ENCODE measurements at places on chromosomes 4 and X.

DNA sequence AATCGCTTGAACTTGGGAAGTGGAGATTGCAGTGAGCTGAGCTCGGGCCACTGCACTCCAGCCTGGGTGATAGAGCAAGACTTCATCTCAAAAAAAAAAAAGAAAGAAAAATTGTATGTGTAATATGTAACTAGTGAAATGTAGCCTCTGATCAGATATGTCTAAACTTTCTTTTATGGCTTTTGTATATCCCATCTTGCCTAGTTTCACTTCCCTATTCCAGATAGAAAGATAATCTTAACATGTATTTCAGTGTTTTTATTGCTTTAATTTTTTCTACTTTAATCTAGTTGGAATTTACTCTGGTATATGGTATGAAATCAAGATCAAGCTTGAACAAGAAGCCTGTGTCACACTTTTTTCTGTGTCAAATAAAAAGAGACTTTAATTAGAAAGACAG, 1.9 kb upstream of the ZNF41 start:
- DNase-seq, result no peak

GRCh38 chr4:166538491-166539005, 665.5 kb downstream of the TLL1 start:
- DNase-seq, result peak; percentile 20

DNA sequence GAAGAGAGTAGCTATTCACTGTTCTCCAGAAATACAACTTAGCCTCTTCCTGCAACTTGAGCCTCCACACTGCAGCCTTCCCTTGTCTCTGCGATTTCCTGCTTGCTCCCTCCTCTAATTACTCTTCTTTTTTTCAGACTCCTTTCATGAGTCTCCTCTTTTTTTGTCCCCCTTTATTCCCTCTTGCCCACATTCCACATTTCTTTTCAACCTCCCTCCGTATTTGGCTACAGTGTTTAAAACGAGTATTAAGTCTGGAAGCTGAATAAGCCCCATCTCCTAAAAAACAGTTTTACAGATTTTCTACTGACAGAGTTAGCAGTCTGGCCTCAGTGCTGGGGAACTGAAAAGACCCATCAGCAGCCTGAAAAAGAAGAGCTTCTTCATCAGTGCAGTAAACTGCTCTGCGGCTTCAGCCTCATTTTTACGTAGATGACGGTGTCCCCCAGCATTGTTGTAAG, 141.5 kb downstream of the TENM3 start:
- peak; percentile 42 for DNase-seq

GRCh38 chr4:93960450-93960849, 131.9 kb downstream of the ATOH1 start:
- no peak for DNase-seq

GRCh38 chrX:39492497-39493162, 605.1 kb downstream of the BCOR start:
- DNase-seq, result no peak

GRCh38 chr4:149754526-149754925, 61.1 kb downstream of the IQCM start:
- peak; percentile 37 for DNase-seq

DNA sequence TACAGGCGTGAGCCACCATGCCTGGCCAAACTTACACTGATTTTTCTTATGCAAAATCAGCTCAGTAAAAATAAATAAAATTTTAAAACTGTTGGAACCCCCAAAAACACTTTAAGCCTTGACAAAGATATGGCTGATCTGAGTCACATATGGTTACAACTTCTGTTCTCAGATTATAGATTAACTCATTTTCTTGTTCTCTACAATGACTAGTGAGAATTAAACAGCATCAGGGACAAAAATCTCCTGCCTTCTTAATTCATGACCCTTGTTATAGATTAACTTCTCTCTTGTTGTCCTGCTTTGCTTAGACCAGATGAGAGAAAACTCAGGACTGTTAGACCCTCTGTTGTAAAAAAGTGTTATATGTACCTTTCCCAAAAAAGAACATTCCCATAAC, 24.2 kb upstream of the EXOC1L start:
- no peak for DNase-seq

DNA sequence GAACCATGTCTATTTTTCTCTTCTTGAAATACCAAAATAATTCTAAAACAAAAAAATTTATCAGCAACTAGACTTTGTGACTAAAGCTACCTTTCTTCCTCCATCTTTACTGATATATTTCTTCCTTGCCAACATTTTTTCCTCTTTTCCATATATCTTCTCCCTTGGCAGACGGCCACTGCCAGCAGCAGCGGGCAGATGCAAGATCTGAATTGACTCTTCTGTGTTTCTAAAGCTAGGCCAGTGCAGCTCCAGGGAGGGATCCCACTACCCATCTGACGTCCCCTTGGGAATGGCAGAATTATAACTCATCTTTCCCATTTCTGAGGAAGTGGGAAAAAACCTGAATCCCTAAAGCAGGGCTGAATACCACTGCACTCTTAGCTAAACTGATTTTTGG, 206.4 kb downstream of the NR3C2 start:
- no peak for DNase-seq

- peak; percentile 50 for DNase-seq
Observed at GRCh38 chr4:59608466-59608865, 1591.7 kb upstream of the ADGRL3 start.

DNA sequence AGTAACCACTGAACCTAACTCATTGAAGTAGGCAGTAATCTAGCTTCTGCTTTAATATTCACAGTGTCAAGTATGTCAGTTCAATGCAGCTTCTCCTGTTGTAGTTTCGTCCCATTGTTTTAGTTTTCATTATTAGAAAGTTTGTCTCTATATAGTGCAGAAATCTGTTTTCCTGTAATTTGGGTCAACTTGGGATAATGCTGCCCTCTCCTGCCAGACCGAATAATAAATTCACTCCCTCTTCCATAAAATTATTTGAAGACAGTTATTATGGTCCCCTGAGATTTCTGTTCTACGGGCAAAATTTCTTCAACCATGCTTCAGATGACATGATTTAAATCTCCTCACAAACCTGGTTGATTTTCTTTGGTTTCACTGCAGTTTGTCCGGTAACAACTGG, 4.6 kb upstream of the LUZP4 start:
- DNase-seq, result no peak

- DNase-seq, result no peak
Observed at GRCh38 chr4:48931459-48931858, 24.9 kb upstream of the OCIAD2 start.

DNA sequence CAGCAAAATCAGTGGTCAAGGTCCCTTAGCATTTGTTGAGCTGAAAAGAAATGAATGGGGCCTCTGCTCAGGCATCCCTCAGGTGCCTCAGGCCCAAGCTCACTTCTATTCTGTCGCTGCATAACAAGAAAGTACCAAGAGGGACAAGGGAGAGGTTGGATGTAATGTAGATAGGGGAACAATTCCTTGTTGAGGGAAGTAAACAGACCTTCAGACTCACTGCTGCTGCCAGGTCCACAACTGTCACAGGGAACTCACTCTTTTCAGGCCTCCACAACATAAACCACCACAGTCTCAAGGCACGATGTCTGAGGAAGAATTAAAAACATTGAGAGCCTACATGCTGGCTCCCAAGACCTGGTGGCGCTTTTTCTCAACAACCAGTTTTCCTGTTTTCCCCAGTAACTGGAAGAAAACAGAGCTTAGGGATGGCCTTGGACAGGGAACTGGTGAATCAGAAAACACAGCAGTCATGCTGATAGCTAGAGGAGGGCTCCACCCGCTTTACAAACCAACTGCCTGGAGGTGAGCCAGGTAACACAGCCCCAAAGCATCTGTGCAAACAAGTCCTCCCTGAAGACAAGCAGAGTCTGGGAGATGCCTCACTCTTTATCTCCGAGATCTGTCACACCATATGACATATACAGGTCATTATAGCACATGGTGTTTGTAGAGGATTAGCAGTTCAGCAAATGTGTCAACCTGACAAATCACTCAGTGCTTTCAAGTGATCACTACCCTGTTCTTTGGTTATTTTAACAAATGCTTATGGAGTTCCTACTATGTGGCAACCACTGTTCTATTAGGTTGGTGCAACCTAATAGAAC, 14.3 kb upstream of the AWAT1 start:
- DNase-seq, result peak; percentile 20

- no peak for DNase-seq
Observed at GRCh38 chr4:146275370-146275769, 61.0 kb downstream of the REELD1 start.

GRCh38 chrX:9337046-9337445, 127.8 kb upstream of the TBL1X start:
- peak; percentile 59 for DNase-seq

DNA sequence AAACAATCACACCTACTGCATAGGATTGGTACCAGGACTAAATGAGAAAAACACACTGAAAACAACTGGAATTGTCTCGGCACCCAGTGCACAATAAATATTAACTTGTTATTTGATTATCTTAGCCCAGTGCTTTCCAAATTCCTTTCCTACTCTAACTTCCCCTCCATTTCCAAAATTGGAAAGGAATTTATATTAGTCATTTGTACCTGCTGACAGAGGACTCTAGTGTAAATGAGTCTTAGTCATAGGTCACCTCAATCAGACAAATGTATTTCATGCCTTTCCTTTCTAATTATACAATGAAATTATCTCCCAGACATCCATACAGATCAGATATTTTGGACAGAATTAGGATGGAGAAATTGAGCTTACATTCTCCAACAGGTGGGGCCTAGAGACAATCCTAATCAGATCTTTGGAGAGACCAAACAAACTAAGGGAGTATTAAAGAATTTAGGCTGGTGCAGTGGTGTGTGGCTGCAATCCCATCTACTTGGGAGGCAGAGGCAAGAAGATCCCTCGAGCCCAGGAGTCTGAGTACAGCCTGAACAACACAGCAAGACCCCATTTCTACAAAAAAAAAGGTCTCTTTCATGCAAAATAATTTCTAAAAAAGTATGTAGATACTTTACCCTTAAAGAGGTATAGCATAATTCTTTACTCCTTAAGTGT, 10.1 kb downstream of the SH3D19 start:
- peak; percentile 65 for DNase-seq

- DNase-seq, result no peak
Observed at GRCh38 chr4:26204249-26204825, 116.5 kb upstream of the RBPJ start.

- DNase-seq, result no peak
Observed at GRCh38 chrX:49270249-49270921, 792 bp downstream of the PPP1R3F start.

GRCh38 chr4:168920441-168921065, 89.5 kb downstream of the CBR4 start:
- no peak for DNase-seq

- DNase-seq, result no peak
Observed at GRCh38 chrX:115214151-115214550, 19.7 kb downstream of the LRCH2 start.

DNA sequence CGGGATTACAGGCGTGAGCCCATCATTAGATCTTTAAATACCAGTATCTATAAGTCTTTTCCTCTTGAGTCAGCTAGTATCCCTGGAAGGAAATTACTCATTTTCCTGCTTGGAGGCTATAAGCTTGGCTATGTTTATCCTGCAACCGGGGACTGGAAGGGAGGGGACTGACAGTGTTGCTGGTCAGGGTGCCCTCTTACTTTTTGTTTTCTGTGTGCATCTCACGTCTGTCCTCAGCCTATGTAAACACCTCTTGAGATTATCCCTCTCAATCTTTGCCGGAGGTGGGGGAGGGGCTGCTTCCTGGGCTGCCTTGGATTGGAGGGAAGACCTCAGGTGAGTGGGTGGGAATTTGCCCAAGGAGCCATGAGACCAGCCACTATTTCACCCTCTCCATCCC, 37.0 kb downstream of the HTT start:
- peak; percentile 42 for DNase-seq

- no peak for DNase-seq
Observed at GRCh38 chr4:129929052-129929451, 833.1 kb downstream of the C4orf33 start.

DNA sequence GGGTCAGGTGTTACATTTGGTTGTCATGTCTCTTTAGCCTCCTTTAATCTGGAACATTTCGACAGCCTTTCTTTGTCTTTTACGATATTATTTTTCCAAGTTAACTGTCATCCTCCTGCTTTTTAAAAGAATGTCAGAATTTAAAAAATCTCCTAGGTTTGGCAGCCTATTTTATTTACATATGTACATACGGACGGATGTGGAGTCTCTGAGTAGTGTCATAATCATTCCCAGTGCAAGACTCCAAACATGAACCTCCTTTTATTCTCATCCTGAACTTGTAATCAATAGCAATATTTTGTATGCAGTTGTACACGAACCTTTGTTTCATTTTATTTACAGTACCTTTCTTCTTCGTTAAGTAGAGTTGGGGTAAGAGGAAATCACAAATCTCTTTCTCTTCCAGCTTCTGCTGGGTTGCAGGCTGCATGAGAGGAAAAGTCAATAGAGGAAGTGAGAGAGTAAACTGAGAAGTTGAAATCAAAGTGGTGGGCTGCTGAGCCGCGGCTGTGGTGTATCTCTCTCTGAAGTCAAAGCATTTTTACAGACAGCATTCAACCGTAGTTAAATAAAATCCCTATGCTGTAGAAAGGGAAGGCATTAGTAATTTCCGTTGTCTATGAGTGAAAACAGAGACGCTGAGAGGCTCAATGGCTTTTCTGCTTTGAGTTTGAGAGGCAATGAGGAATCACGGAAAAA, 53.9 kb upstream of the RPS6KA3 start:
- DNase-seq, result no peak

DNA sequence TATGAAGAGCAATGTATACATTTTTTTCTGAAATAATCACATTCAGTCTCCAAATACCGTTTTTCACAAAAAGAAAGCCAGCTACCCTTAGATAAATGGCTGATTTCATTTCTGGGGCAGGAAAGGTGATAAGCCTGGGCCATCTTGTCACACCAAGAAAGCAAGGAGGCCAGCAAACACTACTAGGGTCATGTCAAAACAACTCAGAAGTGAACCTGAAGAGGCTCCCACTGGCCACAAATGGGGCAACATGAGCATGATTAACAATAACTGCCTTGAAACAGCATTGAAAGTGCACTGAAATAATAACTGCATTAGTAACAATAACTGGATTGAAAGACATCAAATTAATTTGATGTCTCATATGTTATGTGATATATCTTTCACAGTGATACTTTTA, 39.3 kb downstream of the SH3KBP1 start:
- no peak for DNase-seq

DNA sequence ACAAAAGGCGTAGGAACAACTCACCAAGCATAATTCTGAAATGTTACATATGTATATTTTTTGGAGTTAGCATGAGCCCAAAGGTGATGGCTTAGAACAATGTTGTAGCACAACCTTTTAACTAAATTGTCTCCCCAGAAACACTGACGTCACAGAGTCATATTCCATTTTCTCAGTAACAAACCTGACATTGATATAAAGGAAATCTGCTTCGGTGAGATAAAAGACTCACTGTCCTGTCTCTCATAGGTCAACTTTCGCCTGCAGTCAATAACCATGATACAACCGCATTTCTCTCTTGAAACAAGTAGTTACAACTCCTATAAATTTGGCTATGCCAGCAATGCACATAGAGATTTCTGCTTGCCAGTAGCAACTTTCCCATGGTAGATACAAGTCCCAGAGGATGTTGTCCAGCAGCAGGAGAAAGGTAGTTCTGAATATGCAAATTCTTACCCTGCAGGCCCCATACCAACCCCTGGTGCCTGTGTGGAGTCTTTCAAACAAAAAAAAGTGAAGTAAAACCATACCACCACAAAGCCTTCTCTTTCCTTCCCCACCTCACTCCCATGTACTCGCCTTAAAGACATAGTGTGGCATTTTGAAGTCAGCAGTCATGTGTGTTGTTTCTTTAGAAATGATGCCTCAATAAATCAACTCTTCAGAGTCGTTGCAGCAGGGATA, 47.9 kb downstream of the MTM1 start:
- DNase-seq, result no peak

- no peak for DNase-seq
Observed at GRCh38 chr4:612052-612748, 13.2 kb upstream of the PDE6B start.

GRCh38 chr4:11773798-11774197, 345.1 kb upstream of the HS3ST1 start:
- no peak for DNase-seq

All from astrocyte (in vitro differentiated cells and primary cell).